ENCODE measurements at places on chromosomes 16 and 17.

DNA sequence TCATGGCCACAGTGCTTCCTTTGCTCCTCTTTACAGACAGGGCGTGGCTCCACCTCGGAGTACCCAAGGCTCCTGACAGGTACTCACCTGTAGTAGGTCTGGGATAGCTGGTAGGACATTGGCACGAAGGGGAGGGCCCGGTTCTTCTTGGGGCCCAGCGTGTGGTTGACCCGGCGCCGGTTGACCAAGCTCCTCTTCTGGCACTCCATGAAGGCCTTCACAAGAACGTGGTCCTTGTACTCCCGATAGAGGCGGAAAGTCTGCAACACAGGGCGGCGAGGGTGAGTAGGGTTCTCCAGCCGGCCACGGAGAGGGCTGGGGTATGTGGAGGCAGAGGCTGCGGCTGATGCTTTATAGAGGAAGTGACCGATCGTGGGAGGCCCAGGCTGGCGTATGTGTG, 69.7 kb downstream of the IL21R start:
- no peak for DNase-seq

DNA sequence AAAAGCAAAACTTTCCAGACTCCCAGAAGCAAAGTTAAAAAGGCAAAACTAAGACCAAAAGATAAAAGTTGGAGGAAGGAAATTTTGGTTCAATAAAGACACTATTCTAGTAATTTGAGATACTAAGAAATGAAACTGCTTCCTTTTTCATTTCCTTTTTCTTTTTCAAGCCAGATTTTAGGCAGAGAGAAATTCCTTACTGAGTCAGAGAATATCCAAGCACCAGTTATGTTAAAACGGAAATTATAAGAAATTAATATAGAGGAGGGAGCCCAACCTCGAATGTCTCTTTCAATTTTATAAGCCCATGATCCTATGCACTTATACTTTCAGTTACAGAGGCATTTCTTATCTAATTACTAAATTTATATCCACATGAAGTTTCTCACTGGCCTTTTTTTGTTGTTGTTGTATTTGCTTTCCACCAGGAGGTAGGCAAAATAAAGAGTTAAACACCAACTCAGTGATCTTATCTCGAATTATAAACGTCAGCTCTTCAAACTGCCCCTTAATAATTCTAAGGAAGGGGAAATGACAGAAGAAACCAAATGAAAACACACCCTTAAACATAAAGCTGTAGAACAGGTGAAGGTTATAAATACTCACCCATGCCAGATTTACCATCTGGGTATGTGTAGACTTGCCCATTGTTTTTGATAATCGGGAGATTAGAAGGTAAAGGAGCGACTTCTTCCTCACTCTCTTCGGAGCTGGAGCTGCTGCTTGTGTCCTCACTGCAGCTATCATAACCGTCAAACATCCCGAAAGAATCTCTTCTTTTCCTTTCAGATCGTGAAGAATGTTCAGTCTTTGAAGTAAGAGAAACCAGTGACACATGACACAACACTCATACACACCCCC, 35.2 kb downstream of the MBTD1 start:
- no peak for DNase-seq

DNA sequence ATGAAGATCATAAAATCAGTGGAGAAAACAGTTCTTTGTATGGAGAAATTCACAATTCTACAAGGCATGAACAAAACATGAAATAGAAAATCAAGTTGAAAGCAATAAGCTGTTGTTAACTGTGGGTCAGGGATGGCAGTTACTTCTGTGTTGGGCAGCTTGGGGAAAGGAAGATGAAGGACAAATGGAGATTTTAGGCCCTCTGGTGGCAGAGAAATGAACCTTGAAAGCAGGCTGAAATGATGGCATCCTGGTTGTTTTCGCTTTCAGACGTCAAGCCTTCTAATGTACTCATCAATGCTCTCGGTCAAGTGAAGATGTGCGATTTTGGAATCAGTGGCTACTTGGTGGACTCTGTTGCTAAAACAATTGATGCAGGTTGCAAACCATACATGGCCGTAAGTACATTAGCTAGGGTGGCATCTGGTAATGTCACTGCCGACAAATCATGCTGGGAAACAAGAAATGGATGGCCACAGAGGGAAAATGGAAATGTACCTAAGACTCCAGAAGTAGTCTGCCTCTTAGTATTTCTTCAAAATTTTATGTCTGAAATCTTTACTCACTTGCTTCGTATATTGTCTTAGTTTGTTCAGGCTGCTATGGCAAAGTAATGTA, 108.9 kb downstream of the MAP2K6 start:
- no peak for DNase-seq

- DNase-seq: no peak
These were observed 12.2 kb downstream of the MYH13 start for GRCh38 chr17:10360578-10360977.

DNA sequence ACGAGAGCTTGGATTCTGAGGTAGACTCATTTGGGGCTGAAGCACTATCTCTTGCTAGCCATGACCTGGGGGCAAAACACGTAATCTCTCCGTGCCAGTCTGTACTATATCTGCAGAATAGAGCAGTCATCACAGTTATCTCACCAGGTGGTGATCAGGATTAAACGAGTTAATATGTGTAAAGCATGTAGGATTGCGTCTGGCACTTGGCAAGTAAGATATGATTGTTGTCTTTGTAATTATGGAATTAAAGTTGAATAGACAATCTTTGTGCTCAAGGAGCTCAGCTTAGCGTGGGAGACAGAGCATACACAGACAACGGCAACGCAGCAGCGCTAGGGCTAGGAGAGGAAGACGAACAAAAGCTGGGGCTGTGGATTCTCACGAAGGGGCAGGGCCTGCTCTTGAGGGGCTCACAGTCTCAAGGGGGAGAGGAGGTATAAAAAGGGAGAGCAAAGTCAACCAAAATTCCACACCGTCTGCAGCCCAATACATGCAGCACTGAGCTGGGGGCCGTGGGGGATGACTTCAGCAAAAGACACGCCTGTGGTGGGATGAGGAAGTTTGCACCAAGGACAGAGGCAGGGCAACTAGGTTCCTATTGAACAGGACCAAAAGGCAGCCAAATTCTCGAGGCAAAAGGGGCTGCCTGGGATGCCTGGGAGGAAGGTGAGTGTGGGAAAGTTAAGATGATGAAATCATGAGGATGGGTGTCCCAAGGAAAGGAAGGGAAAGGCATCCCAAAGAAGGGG, 68.6 kb downstream of the SDK2 start:
- no peak for DNase-seq

GRCh38 chr16:75226550-75227360, 8.0 kb downstream of the CTRB1 start:
- DNase-seq: no peak

- no peak for DNase-seq
These were observed 54.0 kb downstream of the TBC1D16 start for GRCh38 chr17:79981661-79982101.

- peak; percentile 50 for DNase-seq
These were observed 5.8 kb upstream of the CBX4 start for GRCh38 chr17:79844869-79845600.

DNA sequence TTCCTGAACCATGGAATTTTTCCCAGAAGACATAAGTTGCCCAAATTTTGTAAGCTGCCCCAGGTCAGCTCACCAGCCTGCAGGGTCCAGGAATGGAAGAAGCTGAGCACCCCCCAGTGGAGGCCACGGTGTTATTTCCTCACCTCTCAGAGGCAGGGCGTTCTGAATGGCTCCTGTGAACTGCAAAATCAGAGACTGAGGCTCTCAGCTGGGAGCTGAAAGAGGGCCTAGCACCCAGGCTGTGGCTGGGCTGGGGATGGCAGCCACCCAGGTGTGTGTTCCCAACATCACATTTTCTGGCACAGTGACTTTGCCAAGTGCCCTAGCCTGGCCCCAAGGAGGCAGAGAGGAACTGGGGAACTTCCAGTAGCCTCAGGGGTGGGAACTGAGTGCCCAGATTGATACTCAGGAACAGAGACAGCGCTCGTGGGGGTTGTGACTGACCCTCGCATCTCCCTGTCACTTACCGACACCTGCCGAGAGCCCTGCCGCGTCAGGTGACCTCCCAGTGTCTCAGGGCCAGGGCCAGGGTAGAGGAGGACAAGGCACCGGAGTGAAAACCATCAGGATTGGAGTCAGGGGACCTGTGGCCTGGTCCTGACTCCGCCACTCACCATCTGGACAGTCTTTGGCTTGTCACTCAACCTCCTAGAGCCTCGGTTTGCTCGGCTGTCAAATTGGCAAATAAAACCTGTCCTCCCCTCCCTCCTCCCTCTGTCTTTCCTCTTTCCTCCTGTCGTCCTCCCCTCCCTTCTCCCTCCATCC, 11.3 kb downstream of the CACNG4 start:
- DNase-seq: no peak

DNA sequence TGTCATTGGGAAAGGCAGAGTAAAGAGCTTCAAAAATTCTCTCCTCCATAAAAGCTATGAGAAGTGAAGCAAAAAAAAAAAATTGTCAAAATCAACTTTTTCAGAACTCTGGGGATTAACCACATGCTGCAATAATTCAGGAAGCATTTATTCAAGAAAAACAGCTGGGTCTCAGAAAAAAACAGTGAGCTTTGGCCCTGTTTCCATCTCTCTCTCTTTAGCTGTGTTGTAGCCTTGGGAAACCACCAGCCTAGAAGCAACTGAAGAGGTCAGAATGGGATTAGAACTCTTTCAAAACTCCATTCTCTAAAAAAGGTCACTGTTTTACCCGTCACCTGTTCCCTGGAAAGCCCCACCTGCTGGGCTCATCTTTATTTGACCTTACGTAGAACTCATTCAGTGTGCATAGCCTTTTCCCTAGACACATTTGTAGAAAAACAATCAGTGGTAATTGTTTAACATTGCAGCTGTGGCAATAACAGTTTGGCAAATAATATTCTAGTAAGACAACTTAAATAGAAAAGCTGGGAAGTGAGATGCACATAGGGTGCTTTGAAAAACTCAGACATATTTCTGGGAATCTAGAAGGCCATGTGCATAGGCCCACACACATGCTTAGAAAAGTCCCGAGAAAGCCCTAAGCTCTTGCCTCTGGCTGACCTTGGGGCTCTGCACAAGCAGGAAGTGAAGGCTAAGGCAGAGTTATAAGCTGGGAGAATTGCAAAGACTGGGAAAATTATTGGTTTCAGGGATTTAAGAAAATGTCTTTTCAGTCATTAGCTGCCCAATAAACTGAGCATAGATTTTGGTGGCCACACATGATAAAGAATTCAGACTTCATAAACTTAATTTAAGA, 18.0 kb downstream of the SLC5A11 start:
- no peak for DNase-seq

DNA sequence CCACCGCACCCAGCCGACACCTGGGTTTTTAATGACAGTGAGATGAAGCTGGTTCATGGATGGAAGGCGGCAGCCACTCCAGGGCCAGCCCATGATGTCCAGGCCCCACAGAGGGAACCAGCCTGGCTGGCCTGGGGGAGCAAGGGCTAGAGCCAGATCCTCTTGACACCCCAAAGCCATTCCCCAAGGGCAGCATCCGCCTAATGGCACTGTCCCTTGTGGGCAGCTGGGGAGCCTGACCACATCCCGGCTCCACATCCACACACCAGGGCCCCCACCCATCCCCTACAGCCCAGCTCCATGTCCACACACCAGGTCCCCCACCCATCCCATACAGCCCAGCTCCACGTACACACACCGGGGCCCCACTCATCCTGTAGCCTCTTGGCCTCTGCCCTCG, 53.3 kb upstream of the ACSF3 start:
- no peak for DNase-seq

DNA sequence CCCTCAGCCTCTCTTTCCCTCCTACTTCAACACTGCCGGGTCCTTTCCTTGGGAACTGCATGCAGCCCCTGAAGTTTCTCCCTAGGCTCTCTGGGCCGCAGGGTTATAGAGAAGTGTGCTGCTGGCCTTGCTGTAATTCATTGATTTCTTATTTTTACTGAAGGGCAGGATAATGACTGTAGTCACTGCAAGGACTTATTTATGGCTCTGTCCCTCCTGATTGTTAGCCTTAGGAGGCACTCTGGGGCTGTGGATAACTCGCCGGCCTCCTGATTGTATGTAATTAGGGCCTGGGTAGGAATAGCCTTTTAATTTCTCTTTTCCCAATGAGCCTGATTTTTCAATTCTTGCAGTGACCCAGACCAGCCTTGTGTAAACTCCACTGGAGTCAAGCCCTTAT, 138.3 kb upstream of the CDH13 start:
- DNase-seq: no peak

DNA sequence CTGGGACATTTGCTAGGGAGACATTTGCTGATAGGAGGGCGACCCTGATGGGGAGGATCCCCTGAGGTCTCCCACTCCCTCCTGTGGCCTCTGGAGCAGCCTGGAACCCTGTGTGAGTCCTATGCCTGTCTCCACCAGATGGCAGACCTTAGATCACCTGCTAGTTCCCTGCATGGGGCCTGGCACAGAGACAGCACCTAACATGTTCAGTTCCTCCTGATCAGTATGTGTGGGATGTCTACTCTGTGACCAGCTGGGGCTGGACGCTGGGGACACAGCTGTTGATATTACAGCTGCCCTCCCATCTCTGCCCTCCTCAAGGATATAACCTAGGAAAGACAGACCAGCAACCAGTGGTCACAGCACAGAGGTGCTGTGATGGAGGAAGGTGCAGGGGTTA, 1.1 kb upstream of the ADCY7 start:
- peak; percentile 45 for DNase-seq

DNA sequence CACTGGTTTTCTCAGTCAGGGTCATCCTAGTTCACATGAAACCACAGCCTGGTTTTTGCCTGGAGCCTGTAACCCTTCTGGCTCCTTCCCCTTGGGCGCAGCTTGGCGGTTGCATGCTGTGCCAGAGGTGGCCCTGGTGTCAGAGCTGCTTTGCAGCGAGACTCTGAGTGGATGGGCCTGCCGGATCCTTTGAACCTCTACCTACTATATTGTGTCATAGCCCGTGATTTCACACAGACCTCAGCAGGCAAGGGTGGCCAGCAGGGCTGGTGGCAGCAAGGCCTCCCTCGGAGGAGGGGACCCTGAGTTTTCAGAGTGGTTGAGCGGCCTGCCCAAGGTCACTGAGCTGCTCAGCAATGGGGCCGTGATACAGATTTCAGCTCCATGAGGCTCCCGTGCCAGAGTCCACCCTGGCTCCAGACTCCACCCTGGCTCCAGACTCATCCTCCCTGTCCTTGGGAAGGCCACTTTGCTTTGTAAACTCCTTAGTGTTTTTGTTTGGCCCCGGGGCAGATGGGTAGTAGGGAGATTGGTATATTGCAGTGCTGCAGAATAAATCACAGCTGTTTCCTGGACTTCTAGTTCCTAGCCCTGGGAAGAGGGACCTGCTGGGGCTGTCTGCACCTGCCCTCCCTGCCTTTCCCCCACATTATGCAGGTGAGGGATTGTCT, 9.7 kb downstream of the MPRIP start:
- no peak for DNase-seq

DNA sequence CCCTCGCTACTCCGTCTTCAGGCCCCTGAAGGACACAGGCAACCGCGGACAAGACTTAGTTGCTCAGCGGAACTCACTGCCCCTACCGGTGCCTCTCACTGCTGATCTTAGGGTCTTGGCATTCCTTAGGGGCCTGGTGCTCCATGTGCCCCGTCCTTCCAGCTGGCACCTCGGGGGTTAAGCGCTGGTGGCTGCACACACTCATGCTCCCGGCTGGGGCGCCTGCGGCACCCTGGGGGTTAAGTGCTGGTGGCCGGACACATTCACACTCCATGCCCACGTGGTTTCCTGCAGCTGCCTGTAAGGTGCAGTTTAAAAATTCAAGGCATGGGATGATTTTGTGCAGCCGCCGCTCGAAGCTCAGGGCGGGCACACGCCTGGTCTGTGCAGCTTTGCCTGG, 45.1 kb downstream of the BAIAP2 start:
- no peak for DNase-seq

Measured in activated CD8-positive, alpha-beta memory T cell treated with anti-CD3 and anti-CD28 coated beads, Interleukin-2, amount 50 U/mL, for 4 hours (primary cell).